Stimulated activated CD4-positive, alpha-beta T cell treated with anti-CD3 and anti-CD28 coated beads, Interleukin-1b, Interleukin-23, amount 100 ng/mL, for 1 hour (primary cell): ENCODE measurements at places on chromosomes 5 and 9.

- DNase-seq, result no peak
These were observed 416.4 kb downstream of the EFNA5 start for GRCh38 chr5:107254214-107254901.

GRCh38 chr9:125842242-125842641 lies 95.1 kb downstream of the PBX3 start:
- no peak for DNase-seq

GRCh38 chr5:111961862-111962261 lies 204.9 kb upstream of the NREP start:
- no peak for DNase-seq

- no peak for DNase-seq
These were observed 158.5 kb downstream of the TRPM6 start for GRCh38 chr9:74729136-74729695.

DNA sequence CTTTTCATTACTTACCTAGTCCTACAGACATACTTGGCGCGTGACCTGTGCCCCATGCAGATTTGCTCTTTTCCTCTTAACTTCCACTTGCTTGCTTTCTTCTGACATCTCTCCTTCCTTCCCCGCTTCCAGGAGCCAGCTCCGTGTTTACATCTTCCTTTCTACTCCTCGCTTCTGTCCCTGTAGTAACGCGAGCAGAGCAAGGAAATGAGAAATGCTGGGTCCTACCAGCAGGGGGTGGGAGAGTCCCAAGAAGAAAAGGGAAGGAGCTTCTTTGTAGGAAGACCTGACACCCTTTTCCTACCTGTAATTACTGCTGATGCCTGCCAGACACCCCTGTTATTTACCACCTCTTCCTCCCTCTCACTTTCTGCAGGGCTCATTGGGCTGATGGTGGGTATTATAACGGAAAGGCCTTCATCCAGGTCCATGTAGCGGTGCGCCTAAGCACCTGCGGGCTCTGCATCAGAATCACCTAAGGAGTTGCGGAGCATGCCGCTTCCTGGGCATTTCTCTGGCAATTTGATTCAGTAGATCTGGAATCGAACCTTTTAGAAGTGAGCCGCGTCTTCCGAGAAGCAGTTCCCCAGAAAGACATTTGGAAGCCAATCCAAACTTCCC lies 1260.8 kb upstream of the WWC1 start:
- DNase-seq, result no peak

DNA sequence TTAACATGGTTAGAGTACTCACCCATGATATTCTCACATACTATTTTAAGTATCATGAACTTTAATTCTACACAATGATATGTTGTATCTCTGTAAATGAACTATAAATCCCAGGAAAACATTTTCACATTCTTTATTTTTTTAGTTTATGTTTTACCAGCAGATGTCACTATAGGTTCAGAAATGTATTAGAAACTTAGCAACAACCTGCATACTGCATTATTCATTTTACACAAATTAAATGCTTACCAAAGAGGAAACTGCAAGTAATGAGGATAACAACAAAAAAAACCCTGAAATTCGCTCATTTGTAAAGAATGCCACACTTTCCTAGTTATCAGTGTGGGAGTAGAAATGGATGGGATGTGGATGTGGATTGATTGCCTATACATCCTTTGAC lies 217.5 kb upstream of the OTULINL start:
- no peak for DNase-seq

DNA sequence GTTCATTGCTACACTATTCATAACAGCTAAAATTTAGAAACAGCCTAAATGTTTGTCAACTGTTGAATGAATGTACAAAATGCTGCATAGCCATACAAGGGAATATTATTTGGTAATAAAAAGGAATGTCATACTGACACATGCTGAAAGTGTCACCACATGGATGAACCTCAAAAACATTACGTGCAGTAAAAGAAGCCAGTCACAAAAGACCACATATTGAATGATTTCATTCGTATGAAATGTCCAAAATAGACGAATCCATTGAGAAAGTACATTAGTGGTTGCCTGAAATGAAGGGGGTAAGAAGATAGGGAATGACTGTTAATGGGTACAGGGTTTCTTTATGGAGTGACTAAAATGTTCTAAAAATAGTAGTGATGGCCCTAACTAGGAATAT lies 11.6 kb upstream of the ECM2 start:
- DNase-seq, result no peak

- DNase-seq, result no peak
These were observed 1509.7 kb upstream of the WWC1 start for GRCh38 chr5:166781737-166782136.

DNA sequence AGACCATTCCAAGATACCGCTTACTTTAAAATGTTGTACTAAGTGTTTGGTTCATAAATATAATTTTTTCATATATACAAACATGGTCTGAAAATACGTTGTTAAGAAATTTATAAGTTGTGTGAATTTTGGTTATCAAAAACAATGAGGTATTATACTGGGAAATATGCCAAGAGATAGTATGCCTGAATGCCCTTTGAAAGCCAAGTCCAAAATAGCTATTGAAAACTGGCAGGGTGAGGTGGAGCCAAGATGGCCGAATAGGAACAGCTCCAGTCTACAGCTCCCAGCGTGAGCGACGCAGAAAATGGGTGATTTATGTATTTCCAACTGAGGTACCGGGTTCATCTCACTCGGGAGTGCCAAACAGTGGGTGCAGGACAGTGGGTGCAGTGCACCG lies 533.5 kb downstream of the ZNF608 start:
- no peak for DNase-seq

- DNase-seq, result no peak
These were observed 60.1 kb downstream of the VCAN start for GRCh38 chr5:83531661-83532060.

GRCh38 chr5:131661933-131662332 lies 26.9 kb upstream of the RAPGEF6 start:
- no peak for DNase-seq

DNA sequence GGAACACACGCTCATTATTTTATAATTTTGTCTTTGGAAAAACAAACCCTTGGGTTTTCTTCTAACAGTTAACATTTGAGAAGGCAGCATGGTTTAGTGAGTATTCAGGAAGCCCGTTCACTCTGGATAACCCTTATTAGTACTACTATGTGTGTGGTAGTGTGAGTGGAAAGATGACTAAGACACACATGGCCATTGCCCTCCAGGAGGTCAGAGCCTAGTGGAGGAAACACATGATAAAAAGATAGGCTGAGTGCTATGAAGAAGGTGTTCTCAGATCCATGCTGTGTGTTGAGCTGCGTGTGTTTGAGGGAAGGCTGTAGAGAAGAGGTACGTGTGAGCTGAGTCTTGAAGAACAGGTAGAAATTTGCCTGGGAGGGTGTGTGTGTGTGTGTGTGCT lies 8.4 kb downstream of the C5orf47 start:
- no peak for DNase-seq

DNA sequence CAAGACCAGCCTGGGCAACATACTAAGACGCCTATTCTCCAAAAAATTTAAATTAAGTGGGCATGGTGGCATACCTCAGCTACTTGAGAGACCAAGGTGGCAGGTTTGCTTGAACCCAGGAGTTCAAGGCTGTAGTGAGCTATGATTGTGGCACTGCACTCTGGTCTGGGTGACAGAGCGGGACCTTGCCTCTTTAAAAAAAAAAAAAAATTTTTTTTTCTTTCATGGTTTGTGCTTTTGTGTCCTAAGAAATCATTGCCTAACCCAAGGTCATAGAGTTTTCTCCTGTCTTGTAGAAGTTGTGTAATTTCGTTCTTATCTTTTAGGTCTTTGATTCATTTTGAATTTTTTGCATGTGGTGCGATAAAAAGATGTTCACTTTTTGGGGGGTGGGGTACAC lies 12.3 kb downstream of the GPBP1 start:
- DNase-seq, result no peak

GRCh38 chr5:9467199-9468059 lies 78.4 kb downstream of the SEMA5A start:
- no peak for DNase-seq

GRCh38 chr9:127392166-127392565 lies 4.8 kb upstream of the SLC2A8 start:
- DNase-seq, result no peak

- no peak for DNase-seq
These were observed 899 bp upstream of the RAPGEF6 start for GRCh38 chr5:131635684-131636572.

- DNase-seq, result no peak
These were observed 860 bp upstream of the MARCHF6 start for GRCh38 chr5:10352430-10353240.

GRCh38 chr5:74122979-74123590 lies 497.1 kb downstream of the ARHGEF28 start:
- DNase-seq, result no peak

DNA sequence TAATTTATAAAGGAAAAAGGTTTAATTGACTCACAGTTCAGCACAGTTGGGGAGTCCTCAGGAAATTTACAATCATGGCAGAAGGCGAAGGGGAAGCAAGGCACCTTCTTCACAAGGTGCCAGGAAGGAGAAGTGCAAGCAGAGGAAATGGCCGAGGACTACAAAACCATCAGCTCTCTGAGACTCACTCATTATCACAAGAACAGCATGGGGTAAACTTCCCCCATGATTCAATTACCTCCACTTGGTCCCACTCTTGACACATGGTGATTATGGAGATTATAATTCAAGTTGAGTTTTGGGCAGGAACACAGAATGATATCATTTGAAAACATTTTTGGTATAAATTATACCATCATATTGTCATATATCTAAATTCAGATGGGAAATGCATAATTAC lies 934.7 kb downstream of the CDH12 start:
- no peak for DNase-seq

DNA sequence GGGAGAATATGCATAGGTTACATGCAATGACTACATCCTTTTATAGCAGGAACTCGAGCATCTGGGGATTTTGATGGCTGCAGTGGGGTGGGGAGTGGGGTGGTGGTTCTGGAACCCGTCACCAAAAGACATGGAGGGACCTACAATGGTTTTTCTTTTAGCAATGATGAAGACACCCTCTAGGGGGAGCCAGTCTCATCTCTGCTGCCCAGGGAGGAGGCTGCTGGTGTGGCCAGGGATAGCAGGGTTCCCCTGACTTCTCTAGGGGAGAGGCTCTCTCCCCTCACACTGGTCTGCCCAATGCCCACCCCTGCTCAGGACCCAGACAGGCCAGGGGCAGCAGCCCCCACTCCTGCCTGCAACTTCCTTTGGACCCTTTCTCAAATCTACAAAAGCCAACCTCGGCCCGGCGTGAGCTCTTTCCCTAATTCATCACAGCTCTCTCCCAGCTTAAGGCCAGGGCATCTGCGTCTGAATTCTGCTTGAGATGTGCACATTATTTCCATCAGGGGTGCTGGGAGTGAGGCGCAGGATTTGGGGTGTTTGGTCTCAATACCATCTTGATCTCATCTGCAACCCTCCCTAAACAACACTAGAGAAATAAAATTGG lies 73.6 kb upstream of the RETREG1 start:
- DNase-seq, result no peak

GRCh38 chr5:59840200-59840601 lies 53.3 kb downstream of the PDE4D start:
- DNase-seq, result no peak

DNA sequence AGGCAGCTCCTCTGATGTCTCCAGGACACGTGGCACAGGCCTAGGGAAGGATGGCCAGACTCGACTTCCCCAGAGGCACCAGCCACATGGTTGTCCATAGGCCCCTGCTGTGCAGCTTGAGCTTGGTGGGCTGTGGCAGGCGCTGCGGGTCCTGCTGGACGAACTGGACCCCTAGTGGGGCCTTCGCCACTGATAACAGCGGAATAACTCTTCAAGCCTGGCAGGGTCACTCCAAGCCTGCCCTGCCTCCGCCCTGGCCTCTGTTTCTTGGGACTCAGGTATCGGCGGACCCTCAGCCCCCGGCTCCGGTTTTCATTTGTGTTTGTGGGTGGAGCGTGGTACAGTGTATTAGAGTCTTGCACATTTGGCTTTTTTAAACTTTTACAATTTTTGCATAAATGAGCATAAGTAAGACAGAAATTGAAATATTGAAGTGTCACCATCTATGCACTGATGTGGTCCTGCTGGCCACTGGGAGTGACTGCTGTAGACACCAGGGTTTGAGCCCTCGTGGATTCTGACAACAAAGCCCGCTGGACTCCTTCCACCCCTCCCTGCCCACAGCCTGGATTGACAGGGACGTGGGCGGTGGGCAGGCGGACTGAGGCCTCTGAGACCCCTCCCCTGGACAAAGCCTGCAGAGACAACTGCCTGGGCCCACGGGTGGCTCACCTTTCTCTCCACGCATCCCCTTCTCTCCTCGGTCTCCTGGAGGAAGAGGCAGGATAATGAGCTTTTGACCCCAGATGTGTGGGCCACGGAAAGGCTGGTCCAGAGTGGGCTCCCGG lies 3.8 kb downstream of the FCN1 start:
- no peak for DNase-seq

- no peak for DNase-seq
These were observed 14.5 kb downstream of the SH3GLB2 start for GRCh38 chr9:129013674-129014073.

GRCh38 chr9:95796029-95796428 lies 79.5 kb upstream of the ERCC6L2 start:
- no peak for DNase-seq

GRCh38 chr9:115000217-115000639 lies 69.8 kb upstream of the TNFSF8 start:
- no peak for DNase-seq

- DNase-seq, result no peak
These were observed 79.6 kb downstream of the TLR4 start for GRCh38 chr9:117783828-117784227.

- DNase-seq, result no peak
These were observed 103.1 kb upstream of the MPDZ start for GRCh38 chr9:13382595-13382994.

- DNase-seq, result no peak
These were observed 97.0 kb downstream of the DRD1 start for GRCh38 chr5:175347027-175347426.

DNA sequence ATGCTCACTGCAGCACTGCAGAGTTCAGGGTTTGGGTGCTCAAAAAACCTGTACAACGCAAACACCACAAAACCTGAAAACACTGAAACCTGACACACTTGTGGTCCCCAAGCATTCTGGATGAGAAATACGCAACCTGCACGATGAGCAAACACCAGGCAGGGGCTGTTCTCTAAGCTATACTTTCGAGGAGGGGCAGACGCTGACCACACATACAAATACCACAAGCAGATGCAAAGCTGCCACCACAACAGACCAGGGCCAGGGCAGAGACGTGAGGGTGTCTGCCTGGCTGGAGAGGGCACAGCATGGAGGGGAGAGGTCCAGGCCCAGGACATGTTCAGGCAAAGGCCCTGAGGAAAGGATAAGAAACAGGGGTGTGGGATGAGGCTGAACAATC lies 23.0 kb downstream of the BARHL1 start:
- no peak for DNase-seq
